ENCODE measurements at places on chromosomes 4 and X.

- no peak for DNase-seq
These were observed 141.8 kb downstream of the SMIM20 start for GRCh38 chr4:26055855-26056254.

DNA sequence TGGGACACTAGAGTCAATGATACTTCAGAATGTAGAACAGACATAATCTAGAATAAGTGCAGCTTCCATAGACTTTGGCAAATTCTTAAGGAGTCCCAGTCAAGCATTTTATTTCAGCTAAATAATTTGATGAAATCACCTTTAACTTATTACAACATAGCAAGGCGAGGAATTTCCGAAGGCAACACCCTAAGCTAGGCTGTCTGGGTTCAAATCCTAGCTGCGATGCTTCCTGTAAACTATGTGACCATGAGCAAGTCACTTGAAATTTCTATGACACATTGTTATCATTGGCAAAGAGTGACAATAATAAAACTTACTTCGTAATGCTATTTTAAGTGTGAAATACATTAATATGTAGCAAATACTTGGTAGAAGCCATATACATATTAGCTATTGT, 679.1 kb downstream of the DMD start:
- no peak for DNase-seq

DNA sequence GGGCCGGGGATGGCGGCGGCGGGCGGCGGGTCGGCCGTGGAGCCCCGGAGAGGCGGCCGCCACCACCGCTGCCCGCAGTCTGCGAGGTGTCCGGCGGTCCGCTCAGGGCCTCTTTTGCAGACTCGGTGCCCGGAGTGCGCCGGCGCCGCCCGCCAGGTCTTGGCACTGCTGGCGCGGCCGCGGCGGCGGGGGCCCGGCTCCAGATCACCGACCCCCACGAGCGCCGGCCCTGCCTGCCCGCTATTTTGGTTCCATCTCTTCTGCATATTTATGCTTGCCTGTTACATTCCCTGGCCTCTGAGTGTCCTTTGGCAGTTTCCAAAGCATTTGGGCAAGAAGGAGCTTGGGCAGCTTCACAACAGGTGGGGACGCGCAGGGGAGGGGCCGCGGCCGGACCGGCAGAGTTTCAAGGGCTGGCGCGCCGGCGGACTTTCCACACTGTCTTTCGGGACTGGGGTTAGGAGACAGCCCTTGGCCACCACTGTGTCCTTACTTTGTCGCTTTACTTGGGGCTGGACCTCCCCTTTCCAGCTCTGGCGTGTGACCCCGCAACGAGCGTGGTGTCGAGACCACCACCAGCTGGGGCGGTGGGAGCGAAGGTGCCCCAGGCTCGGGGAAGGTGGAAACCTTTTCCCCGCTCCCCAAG, 668 bp upstream of the TAPT1 start:
- DNase-seq, result no peak

DNA sequence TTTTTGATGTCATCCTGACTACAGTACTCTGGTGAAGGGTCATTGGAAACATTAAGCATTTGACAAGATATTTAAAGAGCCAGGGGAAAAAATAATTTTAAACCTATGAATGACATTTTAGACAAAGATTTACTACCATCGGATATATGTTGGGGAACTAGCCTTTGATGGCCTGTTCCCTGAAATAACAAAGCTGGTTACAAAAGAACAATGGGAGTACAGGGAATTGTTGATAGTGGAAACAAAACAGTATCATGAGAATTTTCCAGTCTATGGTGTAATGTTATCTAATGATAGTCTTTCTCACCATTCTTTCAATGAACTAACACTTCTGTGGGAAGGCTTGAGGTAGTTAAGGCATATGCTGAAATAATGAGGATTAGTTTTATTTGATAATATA, 125.9 kb upstream of the KLHL4 start:
- DNase-seq, result no peak

DNA sequence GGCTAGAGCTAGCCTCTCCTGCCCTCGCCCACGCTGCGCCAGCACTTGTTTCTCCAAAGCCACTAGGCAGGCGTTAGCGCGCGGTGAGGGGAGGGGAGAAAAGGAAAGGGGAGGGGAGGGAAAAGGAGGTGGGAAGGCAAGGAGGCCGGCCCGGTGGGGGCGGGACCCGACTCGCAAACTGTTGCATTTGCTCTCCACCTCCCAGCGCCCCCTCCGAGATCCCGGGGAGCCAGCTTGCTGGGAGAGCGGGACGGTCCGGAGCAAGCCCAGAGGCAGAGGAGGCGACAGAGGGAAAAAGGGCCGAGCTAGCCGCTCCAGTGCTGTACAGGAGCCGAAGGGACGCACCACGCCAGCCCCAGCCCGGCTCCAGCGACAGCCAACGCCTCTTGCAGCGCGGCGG, at the start of gene AR:
AR (plus strand) TSS at position 204 of the 400 bp plus-strand sequence. CDS start 1,126 bp downstream, outside the sequence.
- DNase-seq, result no peak

DNA sequence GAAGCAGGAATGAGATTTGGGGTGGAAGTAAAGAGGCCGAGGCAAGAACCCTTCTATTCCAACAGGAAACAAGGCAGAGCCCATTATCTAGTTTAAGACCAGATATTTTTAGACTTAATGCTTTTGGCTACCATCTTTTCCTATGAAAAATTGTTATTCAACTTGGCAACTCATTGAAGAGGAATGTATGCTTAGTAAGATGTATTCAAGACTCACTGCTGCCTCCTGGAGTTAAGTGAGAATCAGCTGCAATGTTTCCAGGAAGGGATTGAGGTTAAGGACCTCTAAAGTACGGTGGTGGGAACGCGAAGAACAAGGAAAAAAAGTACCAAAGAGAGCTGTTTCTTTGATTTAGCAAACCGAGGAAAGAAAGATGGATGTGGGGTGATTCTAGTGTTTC, 89.1 kb downstream of the RAPGEF2 start:
- no peak for DNase-seq

DNA sequence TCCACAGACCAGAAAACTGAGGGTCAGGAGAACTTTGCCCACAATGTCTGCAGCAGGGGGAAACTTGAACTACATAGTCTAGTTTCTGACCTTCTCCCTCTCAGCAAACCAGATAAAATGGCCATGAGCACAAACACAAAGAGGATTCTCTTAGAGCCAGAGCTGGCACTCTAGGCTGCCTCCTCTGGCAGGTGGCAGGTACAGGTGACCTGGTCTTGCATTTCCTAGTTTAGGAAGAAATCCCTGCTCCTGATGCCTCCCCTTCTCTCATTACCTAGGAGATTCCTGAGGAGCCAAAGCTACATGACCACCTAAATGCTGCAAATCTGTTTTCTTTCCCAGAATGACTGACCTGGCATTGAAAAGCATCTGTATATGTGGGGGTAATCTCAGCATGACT, 45.1 kb downstream of the ARHGEF9 start:
- DNase-seq, result no peak

DNA sequence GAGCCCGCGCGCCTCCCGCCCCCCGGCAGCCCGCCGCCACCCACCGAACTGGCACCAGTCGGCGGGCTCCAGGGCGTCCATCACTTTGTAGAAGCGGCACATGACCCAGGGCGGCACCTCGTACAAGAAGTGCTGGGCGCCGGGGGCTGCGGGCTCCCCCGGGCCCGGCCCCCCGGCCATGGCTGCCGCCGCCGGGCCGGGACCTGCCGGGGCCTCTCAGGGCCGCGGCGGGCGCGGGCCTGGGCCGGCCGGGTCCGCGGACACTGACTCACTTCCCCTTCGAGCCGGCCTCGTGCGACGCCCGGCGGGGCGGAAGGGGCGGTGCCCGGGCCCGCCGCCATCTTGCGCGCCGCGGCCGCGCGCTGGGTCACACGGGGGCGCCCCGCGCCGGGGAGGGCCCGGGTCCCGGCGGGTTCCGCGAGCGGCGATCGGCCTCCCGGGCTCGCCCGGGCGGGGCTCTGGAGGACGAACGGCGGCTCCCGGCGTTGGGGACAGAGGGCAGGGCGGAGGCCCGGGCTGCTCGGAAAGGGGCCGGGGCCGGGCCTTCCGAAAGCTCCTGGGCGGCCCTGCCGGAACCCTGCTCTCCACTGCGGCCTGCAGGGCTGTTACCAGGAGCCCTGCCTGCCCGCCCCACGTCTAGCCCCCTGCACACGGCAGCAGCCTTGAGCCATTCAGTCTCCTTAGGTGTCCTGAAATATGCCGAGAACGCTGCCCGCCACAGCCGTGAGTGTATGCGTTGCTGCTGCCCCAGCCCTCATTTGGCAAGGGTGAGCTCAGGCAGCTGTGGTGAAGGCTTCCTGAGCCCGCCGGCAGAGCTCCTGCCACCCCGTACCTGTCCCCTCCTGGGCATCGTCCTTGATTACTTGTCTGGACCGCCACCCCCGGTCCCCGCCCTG, at the start of gene IRAK1:
IRAK1 (minus strand) TSS at position 270 of the 896 bp plus-strand sequence; CDS start at position 180, 90 bp downstream.
- DNase-seq, result no peak

GRCh38 chrX:578531-578930, 52.1 kb upstream of the SHOX start:
- no peak for DNase-seq

- DNase-seq, result no peak
These were observed 39.3 kb downstream of the BMP3 start for GRCh38 chr4:81069706-81070331.

GRCh38 chrX:17682259-17682658, 55.0 kb upstream of the SCML1 start:
- no peak for DNase-seq

GRCh38 chr4:123588631-123589241, 192.1 kb downstream of the SPRY1 start:
- no peak for DNase-seq

DNA sequence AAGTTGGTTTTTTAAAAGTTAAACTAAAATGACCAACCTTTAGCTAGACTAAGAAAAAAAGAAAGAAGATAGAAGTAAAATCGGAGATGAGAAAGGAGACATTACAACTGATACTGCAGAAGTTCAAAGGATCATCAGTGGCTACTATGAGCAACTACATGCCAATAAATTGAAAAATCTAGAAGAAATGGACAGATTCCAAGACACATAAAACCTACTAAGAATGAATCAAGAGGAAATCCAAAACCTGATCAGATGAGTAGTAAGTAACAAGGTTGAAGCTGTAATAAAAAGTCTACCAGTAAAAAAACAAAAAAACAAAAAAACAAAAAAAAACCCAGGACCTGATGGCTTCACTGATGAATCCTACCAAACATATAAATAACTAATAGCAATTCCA, 16.1 kb downstream of the IQCM start:
- DNase-seq, result no peak

- DNase-seq, result no peak
These were observed 68.5 kb upstream of the MAP9 start for GRCh38 chr4:155445306-155445705.

GRCh38 chr4:186757696-186758355, 34.2 kb upstream of the FAT1 start:
- no peak for DNase-seq

DNA sequence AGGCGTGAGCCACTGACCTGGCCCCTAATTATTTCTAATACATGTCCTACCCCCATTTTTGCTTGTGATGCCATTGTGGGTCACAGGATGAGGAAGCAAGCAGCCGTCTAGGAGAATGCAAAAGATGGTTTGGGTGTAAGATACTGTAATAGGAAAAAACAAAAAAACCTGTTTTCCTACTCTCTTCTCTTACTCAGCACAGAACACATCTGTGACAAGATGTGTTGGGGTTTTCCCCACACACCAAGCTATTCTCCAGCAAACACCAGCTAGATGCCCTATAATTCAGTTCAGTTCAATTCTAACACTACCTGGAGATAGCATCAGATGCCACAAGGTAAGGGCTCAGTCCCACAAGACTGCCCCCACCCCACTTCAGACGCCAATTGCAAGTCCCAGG, 15.3 kb upstream of the HPRT1 start:
- DNase-seq, result no peak

GRCh38 chr4:56253666-56254305, 133.5 kb downstream of the AASDH start:
- no peak for DNase-seq

GRCh38 chr4:127555106-127555505, 77.7 kb upstream of the INTU start:
- DNase-seq, result no peak

Measured in stimulated activated CD8-positive, alpha-beta memory T cell treated with anti-CD3 and anti-CD28 coated beads, Interleukin-4, amount 100 ng/mL, for 4 hours (primary cell).